GM12878 (cell line): ENCODE measurements at places on chromosomes 6 and 20. TPM values are rescaled to one million over a fixed set of nuclear protein-coding genes. Genes with fewer than 3 reads are reported as not detected.

MUCL3 gene
- 0.28 and 0.48 TPM in 2 replicates for total RNA-seq

DNA sequence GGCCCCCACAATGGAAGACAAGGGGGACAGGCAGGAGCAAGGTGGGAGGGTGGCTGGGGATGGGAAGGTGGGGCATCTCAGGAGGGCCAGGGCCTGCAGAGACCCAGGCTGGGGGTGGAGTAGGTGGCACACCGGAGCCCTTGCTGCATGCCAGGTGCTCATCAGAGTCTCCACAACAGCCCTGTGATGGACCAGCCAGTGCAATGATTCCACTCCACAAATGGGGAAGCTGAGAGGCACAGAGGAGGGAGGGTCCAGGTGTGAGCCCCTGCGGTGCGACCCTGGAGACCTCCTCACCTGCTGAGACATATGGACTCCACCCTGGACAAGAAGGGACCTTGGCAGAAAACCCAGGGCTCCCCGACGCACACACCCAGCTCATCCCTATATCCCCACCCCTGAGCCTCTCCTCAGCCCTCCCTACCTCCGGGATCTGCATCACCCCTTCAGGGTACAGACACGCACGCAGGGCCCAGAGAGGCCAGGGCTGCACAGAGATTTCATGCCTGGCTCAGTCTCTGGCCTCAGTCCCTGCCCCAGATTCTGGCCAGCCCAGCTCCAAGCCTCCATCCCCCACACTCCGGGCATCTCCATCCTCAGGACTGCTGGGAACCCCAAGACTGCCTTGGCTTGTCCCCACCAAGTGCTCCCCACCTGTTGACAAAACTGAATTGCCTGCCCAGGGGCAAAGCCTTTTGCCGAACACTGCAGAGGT lies 7.1 kb upstream of the GRM4 start:
- no peak for DNase-seq

- DNase-seq: no peak
Observed at GRCh38 chr6:77124604-77125003, 338.7 kb downstream of the HTR1B start.

GMPR gene
- total RNA-seq: 0.67 and 1.1 TPM in 2 replicates

KATNA1 gene
- total RNA-seq: 17.7 and 18.4 TPM in 2 replicates

MEI4 gene
- not detected in 2 replicates for total RNA-seq
